ENCODE measurements at places on chromosomes 3 and 15.

DNA sequence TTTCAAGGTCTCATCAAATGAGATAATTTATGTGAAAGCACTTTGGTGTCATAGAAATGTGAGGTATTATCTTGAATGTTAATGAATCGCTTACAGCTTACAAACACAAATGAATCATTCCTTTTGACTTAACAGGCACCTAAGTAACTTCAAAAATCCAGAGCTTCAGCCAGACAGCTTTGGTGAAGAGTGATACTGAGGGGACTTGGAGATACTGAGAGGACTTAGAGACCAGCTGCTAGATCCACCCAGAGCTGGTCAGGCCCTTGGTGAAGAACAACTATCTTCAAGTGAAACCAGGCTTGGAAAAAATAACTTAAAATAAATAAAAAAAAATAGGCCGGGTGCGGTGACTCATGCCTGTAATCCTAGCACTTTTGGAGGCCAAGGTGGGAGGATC, 16.2 kb upstream of the ZFYVE19 start:
- no peak for DNase-seq

- DNase-seq: no peak
Measured at GRCh38 chr3:13420831-13421765, 976 bp upstream of the NUP210 start.

DNA sequence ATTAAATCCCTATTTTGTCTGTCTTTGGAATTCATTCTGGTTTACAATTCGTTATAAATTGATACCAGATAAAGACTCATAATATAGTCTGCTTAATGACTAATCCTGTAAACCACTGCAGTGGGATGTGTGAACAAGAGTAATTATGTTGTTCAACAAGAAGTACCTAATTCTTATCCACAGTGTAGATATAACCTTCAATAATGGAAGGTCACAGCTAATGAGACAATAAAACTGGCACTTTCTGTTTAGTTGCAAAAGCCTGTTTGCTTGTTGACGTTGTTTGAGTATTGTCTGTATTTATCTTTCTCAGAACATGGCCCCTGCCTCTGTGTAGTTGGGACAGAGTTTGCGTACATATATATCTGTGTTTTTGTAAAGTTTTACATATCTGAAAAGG, 26.7 kb downstream of the PIAS1 start:
- DNase-seq: no peak

- DNase-seq: no peak
Measured at GRCh38 chr15:29887721-29888120, 65.5 kb upstream of the TJP1 start.

- no peak for DNase-seq
Measured at GRCh38 chr3:107938143-107938542, 152.7 kb downstream of the CD47 start.

GRCh38 chr15:90681480-90681879, 35.7 kb upstream of the BLM start:
- DNase-seq: no peak

DNA sequence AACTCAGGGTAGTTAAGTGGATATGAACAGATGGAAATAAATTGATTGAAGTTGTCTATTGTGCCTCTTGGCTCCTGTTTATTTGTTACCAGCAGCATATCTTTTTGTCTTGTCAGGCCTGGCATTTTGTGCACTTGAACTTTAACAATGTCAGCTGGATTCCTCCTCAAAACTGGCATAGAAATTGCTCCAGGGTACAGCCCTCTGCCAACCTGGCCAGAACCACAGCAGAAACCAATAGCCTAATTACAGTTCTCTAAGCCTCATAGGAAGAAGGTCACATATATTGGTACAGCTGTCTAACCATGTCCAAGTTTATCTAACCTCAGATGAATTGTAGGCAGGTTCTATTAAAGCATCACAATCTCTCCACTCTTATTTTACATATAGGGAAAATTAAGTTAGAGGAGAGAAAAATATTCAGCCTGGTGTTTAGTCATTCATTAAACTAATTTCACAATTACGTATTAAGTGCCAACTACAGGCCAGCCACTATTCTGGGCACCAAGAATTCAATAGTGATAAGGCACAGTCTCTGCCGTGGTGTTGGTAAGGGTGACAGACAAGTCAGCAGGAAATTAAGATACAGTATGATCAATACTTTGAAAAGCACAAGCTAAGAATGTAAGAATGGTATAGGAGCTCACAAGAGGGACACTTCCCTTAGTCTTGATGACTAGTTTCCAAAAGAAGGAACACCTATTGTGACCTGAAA, 452.9 kb upstream of the NECTIN3 start:
- DNase-seq: no peak

DNA sequence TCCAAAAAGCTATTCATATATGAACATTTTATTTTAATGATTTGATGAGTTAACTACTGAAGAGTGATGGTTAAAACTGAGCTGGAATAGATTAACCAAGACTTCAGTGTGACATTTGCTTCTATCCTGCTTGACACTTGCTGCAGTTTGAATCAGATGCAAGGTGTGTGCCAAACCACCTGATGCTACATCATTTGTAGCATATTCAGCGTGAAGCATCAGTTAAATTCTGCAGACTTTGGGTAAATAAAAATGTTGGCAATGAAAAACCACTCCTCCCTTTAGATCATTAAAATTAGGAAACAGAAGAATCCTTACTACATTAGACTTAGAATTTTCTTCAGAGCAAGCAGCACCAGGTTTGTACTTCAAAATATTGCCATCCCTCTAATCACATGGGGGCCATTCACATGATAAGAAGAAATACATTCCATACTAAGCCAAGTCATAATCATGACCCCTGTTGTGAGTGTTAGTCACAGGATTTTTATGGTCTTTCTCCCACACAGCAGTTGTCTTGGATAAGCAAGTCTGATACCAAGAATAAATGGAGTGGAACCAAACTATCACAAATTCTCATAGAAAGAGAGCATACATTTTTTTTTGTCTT, 160.7 kb upstream of the TNIK start:
- DNase-seq: peak; percentile 59

Measured in LoVo (cell line).